ENCODE measurements at places on chromosomes 13 and 19.

DNA sequence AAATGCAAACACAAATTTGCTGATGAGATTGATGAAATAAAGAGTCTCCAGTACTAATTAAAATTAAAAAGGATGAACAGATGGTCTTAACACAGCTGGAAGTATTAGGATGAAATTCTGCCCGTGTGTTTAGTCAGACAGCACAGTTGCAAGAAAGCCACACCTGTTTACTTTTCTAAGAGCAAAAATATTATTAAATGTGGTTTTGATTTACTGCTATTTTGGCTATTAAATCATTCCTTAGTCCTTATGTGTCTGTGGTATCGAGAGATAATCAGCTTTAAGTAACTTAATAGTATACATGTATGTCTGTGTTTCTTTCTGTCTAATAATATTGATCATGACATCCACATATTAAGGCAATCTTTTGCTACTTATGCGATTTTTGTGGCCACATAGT is 494.9 kb downstream of the GPC6 start:
- DNase-seq = no peak

GRCh38 chr19:38684078-38684861 is 36.8 kb downstream of the ACTN4 start:
- DNase-seq = no peak

GRCh38 chr13:104389691-104390090 is 1323.5 kb upstream of the SLC10A2 start:
- no peak for DNase-seq

GRCh38 chr13:99225078-99225477 is 24.4 kb downstream of the UBAC2 start:
- no peak for DNase-seq

Data from GDM1 (cell line).